ENCODE measurements at places on chromosomes 6 and 20.

GRCh38 chr6:138157986-138158638 lies 3.6 kb upstream of the ARFGEF3 start:
- no peak for DNase-seq

DNA sequence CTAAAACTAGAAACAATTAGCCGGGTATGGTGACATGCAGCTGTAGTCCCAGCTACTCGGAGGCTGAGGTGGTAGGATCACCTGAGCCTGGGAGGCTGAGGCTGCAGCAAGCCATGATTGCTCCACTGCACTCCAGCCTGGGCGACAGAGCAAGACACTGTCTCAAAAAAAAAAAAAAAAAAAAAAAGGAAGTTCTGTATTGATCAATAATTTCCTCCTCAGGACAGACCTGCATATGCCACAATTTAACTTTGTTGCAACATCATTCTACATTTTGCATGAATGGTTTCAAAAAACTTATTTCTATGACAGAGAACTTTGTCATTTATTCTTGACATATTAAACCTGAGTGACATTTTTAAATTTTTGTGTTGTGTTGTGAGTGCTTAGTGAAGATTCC lies 5.5 kb downstream of the DNAJC5 start:
- DNase-seq = no peak

DNA sequence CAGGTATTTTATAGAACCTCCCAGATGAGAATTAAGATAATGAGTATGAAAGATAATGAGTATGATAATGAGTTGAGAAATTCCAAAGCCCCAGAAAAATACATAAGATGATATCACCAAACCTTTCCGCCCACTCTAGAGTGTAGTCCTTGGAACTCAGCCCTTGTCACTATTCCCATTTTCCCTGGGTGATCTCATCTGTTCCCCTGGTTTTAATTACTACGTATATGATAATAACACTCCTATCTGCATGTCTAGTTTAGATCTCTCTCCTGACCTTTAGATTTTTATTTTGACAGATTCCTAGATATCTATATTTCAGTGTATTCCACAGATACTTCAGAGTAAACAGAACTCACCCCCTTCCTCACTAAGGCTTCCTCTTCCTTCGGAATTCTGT lies 51.0 kb upstream of the ASIP start:
- DNase-seq = no peak

DNA sequence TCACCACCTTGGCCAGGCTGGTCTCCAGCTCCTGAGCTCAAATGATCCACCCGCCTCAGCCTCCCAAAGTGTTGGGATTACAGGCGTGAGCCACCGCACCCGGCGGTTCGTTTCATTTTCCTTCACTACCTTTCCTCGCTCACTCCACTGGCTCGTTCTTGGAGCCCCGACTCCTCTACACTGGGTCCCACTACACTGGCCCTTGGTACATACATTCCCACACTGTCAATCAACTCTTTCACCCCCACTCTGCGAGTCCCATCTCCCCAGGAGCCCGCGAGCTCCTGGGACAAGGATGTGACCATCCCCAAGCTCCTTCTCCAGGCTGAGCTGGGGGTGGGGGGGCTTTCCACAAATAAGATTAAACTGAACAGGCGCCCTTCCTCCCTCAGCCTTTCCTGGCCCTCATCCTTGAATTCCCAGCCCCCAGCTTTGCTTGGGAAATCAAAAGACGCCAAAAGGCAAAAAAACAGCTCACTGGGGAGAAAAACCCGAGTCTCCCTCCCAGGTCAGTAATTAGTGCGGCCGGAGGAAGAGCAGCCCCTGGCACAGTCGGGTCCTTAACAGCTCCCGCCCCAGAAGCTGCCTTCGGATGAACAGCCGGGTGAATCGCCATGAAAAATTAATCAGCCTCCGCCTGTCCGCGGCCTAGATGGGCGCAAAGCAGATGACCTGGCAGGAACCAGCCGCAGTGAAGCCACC lies 42.8 kb upstream of the LY86 start:
- no peak for DNase-seq

- DNase-seq = no peak
Observed at GRCh38 chr6:34129753-34130152, 16.1 kb downstream of the GRM4 start.

- no peak for DNase-seq
Observed at GRCh38 chr20:49635866-49636265, 67.9 kb upstream of the PTGIS start.

DNA sequence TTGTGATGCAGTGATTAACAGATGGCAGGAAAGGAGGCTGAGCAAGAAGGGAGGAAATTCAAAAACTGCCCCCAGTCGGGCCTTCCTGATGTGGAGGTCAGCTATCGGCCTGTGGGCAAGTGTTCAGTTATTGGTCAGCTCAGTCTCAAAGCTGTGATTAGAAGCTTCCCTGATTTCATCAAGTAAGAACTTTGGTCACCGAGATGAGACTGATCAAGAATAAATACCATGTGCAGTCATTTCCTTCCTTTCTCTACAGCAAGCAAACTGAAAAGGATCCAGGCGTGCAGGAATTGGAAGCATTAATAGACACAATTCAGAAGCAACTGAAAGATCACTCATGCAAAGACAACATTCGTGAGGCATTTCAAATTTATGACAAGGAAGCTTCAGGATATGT lies 69.7 kb downstream of the EFHC1 start:
- no peak for DNase-seq

GRCh38 chr6:135506270-135506997 lies 8.9 kb upstream of the AHI1 start:
- DNase-seq = no peak

DNA sequence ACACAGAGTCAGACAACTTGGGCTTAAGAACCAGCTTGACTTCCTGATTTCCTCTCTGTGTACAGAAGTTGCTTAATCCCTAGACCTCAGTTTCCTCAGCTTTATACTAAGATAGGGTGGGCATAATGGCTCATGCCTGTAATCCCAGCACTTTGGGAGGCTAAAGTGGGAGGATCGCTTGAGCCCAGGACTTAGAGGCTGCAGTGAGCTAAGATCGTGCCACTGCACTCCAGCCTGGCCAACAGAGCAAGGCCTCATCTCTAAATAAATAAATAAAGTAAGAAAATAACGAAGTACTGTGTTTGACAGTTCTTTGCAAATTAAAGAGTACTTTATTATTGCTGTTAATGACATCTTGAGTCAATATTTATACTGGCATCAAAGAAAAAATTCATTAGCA lies 41.7 kb downstream of the CNKSR3 start:
- no peak for DNase-seq

DNA sequence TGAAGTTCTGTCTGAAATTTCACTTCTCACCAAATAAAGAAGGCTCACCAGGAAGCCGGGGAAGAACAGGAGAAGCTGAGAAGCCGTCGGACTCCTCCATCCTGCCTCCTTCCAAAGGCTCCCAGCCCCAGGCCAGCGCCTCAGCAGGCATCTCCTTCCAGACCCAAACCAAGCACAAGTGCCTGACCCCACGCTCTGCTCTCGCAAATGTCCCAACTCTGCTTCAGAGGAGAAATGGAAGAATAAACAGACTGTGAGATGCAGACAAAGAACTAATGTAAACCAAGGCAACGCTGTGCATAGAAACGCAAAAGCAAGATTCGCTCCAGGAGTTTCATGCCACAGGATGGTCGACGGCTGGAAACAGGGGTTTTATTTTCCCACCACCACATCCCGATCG lies 100.3 kb upstream of the EXOC2 start:
- no peak for DNase-seq

DNA sequence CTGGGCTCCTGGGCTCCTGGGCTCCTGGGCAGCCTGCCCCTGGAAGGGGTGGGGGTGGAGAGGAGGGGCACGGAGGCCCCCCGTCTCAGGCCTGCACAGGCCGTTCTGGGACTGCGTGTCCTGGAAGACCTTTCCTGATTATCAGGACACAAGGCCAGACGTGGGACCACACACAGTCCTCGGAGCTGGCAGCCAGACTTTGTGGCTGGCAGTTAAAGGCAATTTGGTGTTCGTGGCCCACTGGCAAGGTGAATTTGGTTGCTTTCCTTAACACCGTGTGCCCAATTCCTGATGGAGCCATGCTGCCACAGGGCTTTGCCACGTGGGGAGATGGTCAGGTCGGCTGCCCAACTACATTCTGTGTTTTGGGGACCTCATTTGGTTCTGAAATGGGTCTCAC lies 113.5 kb downstream of the SMOC2 start:
- no peak for DNase-seq

- DNase-seq = no peak
Observed at GRCh38 chr20:9626357-9626756, 112.0 kb downstream of the LAMP5 start.

DNA sequence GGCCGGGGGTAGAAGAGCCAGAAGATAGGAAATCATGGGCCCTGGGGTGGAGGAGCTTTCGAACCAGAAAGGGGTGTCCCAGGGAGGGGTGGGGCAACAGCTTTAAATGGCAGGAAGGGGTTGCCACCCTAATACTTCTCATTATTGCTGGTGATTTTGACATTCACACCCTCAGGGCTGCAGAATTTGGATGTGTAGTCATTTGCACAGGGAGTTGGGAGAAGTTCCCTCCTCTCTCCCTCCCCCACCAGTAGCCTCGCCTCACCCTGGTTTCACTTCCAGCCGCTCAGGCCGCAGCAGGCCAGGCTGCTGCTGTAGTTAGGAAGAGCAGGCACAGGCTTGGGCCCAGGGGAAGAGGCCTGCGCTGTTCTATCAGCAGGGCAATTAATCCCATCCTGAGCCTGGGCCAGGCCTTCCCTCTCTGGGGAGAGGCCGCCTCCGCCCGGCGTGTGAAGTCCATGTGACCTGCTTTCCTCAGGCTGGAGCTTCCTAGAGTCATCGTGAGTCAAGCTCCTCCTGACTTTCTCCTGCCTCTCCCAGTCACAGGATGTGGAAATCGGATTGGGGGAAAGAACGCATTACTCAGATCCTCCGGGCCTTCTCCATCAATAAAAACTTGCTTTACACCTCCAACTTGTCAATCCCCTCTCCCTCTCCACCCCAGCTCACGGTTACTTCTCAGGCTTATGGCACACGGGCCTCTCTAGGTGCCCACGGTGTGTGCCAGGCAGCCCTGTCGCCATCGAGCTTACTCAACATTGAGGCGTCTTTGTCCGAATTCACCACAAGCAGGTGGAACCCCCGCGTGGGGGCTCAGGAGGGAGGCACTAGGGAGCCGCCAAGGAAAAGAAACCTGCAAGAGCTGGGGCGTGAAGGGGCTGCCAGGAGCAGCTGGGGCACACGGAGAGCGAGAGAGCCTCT lies 7.8 kb downstream of the ADTRP start:
- no peak for DNase-seq

GRCh38 chr20:57866250-57867106 lies 156.7 kb upstream of the PMEPA1 start:
- DNase-seq = no peak

- no peak for DNase-seq
Observed at GRCh38 chr6:54440549-54440948, 132.3 kb downstream of the TINAG start.

DNA sequence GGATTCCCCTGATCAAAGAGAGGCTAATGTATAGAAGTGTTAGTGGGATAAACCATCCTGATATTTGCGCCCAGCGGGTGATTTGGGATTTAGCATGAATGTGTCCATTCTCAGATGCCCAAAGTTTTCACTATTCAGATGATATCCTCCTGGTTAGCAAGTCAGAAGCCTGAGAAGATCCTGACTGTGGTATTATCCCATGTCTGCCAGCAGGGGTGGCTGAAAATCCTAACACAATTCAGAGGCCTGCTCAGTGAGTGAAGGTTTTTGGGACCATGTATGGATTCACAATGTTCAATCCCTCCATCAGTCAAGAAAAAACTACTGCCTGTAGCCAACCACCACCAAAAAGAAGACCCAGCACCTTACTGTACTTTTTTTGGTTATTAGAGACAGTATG lies 34.1 kb upstream of the SPACA1 start:
- no peak for DNase-seq

- DNase-seq = no peak
Observed at GRCh38 chr6:63263444-63263843, 52.2 kb downstream of the FKBP1C start.

DNA sequence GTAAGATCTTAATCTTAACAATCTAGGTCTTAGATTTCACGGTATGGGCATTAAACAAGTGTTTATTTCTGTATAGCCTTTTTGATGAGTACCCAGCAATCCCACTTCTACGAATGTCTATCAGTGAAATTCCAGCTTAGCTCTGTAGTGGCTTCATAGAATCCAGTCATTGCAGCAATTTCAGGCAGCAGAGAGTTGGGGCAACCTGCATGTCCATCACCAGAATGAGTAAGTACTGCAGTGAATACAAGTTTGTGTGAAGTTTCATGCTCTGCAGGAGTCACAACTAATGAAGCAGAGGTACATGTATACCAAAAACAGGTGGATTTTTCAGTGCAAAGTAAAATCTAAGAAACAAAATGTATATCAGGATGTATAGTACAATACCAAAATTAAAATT lies 151.7 kb downstream of the OR2B2 start:
- no peak for DNase-seq

- DNase-seq = no peak
Observed at GRCh38 chr20:61119794-61120410, 132.2 kb upstream of the CDH4 start.

- DNase-seq = no peak
Observed at GRCh38 chr6:77354581-77354980, 108.7 kb downstream of the HTR1B start.

DNA sequence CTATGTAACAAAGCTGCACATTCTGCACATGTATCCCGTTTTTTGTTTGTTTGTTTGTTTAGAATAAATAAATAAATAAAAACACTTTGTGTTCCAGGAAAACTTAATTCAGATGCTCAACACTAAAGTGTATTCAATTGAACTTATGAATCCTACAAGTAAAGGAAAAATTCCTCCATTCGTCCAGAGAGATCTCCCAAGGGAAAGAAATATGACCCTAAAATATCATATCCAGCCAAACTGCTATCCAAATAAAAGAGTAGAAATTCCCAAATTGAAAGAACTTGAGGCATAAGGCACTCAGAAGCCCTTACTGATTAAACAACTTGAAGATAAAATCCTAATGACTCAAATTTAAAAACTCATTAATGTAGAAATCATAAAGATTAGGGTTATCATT lies 90.4 kb downstream of the MOXD1 start:
- DNase-seq = no peak

DNA sequence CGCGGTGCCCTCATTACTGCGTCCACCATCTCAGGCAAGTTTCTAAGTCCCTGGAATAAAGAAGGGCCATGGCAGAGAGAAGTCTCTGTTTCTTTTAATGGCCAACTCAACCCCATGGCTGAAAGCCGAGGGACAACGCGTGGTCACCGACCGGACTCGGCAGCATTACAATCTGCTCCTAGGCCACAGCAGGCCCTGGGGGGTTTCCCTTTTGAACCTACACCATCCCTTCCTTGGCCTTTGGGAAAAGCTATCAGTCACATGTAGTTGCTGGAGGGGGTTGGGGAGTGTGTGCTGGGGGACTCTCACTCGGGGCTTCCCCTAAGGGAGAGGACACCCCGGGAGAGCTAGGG lies 11.1 kb upstream of the FAM83C start:
- DNase-seq = no peak

GRCh38 chr6:90087106-90087833 lies 193.0 kb downstream of the GJA10 start:
- no peak for DNase-seq

All from posterior cingulate gyrus (tissue), 11 donors.